Esophagus mucosa (tissue), 1 donor: ENCODE measurements at places on chromosomes 4 and X.

DNA sequence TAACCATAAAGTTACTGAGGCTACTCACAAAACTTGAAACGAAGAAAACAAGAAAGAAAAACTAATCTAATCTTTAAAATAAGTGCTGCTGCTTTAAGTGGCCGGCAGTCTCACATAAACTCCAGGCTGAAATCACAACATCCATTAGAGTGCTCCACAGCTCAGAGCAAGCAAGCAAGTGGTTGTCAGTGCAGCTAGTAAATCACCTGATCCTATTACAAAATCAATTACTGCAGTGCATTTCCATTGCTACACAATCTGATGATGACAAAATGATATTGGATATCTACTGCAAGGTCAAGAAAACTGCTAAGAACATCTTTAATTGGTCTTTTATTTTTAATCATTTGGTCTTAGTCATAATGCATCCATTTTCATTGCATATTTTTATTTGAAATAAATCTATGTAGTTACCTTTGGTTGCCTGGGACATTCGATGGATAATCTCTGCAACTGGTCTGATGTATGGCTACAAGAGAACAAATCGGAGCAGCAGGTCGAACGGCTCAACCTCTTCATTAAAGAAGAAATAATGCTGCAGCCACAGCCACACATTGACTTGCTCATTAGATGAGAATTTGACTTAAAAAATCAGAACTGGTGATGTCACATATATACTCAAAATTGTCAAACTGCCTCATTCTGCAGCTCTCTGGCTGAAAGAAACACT is 87.7 kb downstream of the FBXW7 start:
- no peak for ATAC-seq

GRCh38 chr4:72405417-72405816 is 163.6 kb downstream of the ADAMTS3 start:
- ATAC-seq, result no peak

DNA sequence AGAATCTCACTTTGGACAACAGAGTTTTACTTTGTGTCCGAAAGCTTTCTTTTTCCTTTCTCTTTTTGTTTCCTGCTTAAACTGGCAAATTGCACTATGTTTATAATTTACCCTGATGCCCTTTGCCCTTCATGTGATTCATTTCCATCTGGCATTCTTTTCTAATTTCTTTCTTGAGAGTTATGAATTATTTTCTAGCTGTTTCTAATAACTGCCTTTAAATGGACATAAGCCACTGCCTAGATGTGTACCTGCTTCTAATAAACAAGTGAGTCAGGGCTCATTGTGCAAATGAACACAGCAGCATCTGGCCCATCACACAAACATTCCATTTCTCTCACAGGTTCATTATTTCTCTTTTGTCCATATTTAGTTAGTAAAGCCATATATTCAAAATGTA is 242.3 kb upstream of the GPRIN3 start:
- ATAC-seq, result no peak

DNA sequence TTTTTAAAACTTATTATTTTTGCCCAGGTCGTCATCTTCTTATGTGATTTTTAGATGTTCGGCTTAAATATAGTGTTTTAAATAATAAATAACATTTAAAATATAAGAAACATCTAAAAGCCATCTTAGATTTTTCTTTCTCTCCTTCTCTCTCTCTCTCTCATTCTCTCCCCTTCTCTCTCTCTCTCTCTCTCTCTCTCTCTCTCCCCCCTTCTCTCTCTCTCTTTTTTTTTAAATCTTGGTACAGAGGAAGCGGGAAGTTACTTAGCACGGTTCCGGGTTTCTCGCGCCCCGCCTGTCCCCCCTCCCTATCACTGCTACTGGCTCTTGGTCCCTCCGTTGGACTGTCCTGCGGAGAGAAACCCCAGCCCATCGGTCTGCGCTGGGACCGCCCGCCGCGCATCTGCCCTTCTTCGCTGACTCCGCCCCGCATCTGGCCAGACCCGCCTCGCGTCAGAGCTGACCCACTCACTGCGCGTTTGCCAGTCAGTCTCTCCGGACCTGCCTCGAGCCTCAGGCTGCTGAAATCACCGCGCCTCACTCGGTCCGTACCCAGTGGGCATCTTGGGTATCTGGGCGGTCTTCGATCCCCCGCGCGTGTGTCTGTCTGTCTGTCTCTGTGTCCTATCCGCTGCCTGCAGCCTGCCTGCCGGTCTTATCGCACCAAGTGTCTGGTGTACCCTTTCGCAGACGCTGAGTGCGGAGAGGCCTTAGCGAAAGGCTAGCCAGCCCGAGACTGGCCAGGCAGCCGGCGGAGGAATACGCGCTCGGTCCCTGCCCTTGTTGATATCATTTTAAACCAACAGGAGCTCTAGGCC is at the start of gene PABPC5:
Gene PABPC5, plus strand, starts transcription at position 489 of the 818 bp plus-strand sequence. CDS start 739 bp downstream, outside the sequence.
- peak; percentile 54 for ATAC-seq

- ATAC-seq, result no peak
Observed at GRCh38 chr4:112325530-112325929, 28.4 kb downstream of the ALPK1 start.

DNA sequence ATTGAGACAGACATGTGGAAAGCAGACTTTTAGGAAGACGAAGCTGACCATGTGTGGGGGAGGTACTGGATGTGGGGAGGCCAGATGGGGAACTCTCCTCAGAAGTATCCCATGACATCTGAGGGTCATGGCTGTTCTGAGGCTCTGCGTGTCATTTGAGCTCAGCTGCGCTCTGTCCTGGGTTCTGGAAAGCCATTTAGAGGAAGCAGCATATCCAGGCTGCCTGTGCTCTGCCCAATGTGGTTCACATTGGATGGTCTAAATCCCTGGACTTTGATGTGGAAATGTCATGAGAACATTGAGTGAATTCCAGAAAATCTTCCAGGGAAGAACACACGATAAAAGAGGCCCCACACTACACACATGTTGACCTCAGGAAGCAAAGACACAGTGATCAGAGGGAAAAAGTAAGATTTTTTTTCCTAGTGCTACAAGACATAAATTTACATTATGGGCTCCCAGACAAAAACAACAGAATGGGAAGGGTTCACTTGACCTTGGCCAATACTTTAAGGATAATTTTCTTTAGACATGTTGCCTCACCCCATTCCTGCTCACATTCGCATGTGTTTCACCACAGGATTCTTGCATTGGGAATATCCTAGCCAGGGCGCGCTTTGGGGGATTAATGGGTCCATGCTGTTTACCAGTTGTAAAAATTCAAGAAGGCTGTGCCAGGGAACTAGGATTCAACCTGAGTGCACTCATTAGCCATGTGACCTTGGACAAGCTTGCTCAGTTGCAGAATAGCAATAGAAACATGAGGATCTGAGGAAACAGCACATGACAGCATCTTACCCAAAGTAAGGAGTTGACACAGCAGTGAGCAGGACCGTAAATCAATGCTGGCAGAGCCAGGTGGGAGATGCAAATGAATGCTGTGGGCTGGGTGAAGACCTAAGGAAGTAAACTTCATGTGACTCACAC is 73.2 kb upstream of the C1QTNF7 start:
- no peak for ATAC-seq

DNA sequence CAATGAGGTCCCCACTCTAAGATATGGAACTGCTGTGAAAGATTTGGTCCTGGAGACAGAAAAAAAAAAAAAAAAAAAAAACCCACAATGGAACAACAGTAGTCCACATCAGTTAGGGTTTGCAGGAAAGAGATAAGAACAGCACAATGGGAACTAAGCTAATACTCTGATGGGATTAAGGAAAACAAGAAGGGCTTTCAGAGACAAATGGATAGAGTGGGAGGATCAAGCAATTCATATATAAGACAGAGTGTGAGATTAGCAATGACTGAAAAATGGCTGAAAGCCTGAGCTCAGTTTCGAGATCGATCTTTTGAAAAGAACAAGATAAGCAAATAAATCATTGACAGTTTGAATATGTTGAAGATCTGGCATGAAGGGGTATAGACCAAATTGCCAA is 188.4 kb upstream of the TRPC5 start:
- ATAC-seq, result no peak

DNA sequence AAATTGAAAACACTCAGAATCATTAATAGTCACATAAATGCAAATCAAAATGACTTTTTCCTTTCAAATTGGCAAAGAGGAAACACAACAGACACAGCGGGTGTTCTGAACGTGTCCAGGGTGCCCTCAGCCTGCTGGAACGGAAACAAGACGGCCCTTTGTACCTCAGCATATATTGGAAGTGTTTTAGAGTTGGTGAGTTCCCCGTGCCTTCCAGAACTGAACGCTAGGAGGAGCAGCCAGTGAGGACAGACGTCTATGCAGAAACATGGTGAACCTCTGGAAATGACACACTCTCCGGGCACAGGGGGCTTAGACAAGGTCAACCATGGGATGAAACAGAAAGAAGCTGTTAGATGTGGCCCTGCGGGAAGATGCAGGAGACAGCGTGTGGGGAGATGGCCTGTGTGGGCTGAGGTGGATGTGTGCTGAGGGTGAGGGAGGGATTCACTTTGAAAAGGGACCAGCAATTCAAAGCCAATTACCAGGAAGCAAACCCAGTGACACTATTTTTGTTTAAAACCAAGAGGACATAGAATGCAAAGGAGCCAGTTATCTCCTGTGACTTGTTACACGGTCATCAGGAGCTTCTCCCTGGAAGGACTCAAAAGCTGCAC is 40.4 kb downstream of the RNF212 start:
- ATAC-seq, result peak; percentile 53

DNA sequence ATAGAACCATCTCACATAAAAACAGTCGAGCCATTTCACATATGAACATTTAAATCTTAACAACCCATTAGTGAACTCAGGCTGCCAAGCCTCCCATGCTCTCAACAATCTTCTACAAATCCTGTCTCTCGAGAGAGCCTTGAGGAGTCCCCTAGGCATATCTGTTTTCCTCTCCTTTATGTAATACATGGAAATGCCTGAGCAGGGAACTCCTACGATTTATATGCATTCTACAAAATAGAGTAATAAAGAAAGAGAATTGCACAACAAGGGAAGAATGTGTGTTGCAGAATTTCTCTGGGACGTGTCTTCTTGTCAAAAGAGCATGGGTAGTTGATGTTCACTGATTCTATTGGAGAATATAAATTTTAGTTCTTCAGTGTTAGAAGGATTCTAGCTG is 101.8 kb upstream of the VCX2 start:
- ATAC-seq, result no peak

GRCh38 chrX:19688426-19688825 is 173.1 kb upstream of the MAP3K15 start:
- no peak for ATAC-seq

DNA sequence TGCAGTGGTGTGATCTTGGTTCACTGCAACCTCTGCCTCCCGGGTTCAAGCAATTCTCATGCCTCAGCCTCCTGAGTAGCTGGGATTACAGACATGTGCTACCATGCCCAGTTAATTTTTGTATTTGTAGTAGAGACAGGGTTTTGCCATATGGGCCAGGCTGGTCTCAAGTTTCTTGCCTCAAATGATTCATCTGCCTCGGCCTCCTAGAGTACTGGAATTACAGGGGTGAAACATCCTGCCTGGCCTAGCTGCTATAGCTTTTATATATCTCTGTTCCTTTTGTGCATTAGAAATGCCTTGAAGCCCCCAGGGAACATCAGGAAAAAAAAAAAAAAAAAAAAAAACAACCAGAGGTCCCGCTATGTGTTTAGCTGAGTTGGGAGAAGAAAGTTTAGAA is 34.8 kb downstream of the UBE2K start:
- ATAC-seq, result peak; percentile 48

DNA sequence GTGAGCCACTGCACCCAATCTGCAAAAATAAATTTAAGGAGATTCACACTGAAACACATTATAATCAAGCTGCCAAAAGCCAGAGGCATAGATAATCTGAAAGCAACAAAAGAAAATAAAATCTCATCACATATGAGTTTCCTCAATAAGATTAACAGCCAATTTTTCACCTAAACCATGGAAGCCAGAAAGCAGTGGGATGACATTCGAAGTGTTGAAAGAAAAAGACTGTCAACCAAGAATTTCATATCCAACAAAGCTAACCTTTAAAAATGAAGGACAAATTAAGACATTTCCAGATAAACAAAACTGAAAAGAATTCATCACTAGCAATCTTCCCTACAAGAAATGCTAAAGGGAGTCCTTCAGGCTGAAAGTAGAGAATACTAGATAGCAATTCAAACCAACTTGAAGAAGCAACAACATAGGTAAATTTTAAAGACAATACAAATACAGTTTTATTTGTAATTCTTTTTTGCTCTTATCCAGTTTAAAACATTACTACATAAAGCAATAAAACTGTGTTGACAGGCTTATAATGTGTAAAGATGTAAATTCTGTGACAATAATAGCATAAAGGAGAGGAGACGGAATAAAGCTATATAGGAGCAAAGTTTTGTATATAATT is 23.1 kb upstream of the KLHL8 start:
- no peak for ATAC-seq

DNA sequence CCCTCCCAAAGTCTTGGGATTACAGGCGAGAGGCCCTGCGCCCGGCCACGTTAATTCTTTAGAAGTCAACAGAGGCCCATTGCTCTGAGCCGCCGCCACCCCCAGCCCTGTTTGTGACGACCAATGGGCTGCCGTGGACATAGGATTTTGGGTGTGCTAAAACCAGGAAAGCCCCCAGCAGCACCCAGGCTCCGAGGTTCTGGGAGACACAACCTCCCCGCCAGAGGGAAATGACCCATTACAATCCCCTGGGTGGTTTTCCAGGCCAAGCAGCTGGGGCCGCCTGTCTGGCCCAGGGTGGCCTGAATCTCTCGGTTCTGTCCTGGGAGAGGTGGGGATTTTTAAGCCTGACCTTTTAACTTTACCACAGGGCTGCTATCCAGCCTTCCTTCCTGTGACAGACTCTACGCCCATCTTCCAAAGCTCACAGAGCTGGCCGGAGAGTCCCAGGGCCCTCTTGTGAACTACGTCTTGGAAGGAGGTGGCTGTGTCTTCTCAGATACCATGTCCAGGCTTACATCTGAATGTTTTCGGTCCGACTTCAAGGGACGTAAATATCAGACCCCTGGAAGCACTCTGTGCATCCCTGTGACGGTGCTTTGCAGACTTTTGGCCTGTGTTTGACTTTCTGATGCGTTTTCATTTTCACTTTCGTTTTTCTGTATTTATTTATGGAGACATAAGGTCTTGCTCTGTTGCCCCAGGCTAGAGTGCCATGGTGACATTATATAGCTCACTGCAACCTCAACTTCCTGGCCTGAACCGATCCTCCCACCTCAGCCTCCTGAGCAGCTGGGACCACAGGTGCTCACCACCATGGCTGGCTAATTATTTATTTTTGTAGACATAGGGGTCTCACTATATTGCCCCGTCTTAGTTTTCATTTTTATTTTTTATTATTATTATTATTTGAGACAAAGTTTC is 36.0 kb downstream of the P2RY8 start:
- ATAC-seq, result peak; percentile 27

DNA sequence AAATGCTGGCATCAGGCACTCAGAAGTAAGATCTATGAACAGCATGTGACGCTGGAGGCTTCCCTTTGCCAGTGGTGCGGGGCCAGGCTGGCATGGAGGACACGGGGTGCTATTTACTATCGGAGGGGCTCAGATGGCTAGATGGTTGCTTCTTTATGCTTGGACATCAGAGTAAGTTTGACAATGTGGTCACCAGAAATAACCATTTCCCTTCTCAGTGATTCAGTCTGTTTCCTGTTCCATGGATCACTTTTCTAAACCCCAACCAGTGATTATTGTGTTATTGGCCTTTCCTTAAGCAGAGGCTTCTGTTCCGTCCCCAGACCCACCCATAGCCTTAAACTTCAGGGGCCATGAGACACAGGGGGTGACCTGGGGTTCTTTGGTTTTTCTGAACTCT is 55.4 kb upstream of the DHX15 start:
- ATAC-seq, result no peak

GRCh38 chr4:18440527-18441202 is 419.1 kb upstream of the LCORL start:
- ATAC-seq, result no peak

- ATAC-seq, result no peak
Observed at GRCh38 chr4:75284831-75285230, 229.4 kb downstream of the RCHY1 start.
